ENCODE measurements at places on chromosomes 13 and 19.

- no peak for DNase-seq
These were observed 4.7 kb upstream of the PRMT1 start for GRCh38 chr19:49672131-49672919.

DNA sequence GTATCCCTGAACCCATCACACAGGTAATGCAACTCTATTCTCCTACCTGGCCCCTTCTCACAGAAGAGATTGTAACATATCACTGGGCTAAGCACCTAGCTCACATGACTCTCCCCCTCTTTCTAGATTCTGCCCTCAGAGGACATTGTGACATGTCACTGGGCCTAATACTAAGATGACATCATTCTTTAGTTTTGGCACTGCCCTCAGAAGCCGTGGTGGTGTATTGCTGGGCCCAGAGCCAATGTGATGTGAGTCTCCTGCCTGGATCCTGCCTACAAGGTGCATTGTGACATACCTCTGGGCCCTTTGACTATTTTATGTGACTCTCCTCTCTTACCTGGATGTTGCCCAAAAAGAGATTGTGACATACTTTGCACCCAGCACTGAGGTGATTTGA is 21.4 kb upstream of the ZNF730 start:
- DNase-seq = no peak

DNA sequence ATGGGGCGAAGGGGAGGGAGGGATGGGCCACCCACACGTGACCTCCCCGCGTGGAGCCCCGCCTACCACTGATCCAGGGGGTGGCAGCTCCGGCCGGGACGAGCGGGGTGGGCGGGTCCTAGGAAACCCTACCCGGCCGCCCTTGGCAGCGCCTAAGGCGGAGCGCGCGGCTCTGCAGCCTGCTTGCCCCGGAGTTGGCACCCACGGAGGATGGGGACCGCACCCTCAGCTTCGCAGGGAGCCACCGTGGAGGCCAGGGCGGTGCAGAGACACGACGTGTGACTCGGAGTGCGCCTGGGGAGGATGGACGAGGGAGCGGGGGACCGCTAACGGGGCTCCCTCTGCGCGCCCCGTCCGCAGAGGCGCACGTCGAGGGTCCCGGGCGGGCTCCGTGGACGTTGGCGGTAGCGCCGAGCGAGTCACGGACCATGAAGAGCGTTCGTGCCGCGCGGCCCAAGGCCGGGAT is at the start of gene RGS9BP:
Gene RGS9BP, plus strand, starts transcription at position 129 of the 466 bp plus-strand sequence. CDS start 416 bp downstream, outside the sequence.
- DNase-seq = no peak

- no peak for DNase-seq
These were observed 10.2 kb downstream of the C19orf12 start for GRCh38 chr19:29704562-29705558.

DNA sequence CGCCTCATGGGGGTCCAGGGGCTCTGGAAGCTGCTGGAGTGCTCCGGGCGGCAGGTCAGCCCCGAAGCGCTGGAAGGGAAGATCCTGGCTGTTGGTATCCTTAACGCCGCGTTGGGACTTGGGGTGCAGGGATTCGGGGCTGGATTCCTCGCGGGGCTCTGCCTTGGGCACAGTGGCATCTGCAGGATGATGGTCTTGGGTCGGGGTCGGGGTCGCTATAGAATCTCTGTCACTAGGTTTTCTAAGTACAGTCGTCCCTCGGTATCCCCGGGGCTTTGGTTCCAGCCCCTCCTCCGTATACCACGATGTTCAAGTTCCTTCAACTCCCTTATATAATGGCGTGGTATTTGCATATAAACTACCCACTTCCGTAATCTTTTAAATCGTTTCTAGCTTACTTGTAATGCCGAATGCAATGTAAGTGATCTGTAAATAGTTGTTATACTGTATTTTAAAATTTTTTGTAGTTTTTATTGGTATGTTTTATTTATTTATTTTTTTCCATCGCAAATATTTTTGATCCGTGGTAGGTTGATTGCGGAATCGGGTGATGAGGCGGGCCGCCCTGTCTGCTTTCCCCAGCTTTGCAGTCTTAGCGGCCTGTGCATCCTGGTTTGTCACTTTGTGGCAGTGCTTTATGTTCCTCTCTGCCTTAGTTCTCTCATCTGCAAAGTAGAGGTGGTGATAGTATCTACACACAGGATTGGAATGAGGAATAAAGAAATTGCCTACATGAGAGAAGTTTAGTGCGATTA is 606 bp downstream of the ERCC5 start:
- no peak for DNase-seq
